ENCODE measurements at places on chromosomes 1 and 21. TPM values are rescaled to one million over a fixed set of nuclear protein-coding genes. Genes with fewer than 3 reads are reported as not detected.

DNA sequence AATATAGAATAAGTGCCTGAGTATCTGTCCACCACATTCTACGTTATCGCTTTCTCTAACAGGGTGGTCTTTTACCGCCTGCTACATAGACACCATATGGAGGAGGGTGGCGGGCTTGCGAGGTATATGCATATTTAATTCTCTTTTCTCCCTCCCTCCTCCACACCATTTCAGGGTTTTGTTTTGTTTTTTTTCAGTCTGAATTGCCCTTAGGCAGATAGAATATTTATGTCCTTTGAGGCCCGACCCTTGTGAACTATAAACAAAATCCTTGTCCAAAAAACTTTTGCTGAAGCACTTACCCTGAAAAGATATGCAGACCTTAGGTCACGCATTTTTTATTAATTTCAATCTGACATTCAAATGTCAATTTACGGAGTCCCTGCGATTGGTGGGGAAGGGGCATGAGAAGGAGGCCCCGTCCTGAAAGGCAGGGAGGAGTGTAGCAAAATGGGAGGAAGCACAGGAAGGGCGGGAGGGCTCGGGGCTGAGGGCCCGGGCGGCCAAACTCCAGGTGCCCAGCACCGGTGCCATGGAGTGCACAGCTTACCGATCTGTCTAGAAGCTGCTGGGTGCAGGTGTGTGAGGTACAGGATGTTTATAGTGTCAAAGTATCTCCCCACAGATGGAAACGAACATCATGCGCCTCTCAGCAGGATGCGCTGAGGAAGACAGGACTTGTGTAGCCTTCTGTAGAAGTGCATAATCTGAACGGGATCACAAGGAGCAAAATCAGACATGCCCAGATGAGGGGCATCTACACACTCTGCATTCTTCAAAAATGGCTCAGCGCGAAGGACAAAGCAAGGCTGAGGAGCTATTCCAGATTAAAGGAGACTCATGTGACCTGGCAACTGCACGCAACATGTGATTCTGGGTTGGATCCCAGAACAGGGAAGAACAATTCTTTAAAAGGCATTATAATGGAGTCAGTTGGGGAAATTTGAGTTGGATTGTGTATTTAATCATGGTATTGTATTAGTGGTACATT lies 68.8 kb upstream of the LYST start:
- DNase-seq = no peak

- DNase-seq = no peak
Observed at GRCh38 chr1:228276901-228277490, 69.2 kb downstream of the OBSCN start.

GRCh38 chr21:27143476-27143875 lies 176.6 kb upstream of the ADAMTS5 start:
- no peak for DNase-seq

GRCh38 chr1:34319218-34319617 lies 142.5 kb downstream of the C1orf94 start:
- DNase-seq = no peak

DNA sequence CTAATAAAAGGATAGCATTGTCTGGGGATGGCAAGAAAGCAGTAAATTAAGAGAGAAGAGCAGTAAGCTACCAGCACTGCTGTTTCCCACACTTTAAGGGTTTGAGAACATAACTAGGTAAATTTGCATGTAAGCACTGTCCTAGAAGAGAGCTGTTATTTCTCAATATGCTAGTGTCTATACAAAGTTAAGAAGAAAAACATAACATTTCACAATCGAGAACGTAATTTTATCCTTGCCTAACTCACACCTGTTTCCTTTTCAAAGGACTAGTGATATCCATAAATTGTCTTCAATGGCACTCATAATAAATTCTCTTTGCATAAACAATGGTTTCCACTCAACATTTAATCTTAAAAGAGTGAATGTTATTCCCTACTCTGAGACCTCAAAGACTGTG lies 576.0 kb downstream of the PTBP2 start:
- no peak for DNase-seq

DNA sequence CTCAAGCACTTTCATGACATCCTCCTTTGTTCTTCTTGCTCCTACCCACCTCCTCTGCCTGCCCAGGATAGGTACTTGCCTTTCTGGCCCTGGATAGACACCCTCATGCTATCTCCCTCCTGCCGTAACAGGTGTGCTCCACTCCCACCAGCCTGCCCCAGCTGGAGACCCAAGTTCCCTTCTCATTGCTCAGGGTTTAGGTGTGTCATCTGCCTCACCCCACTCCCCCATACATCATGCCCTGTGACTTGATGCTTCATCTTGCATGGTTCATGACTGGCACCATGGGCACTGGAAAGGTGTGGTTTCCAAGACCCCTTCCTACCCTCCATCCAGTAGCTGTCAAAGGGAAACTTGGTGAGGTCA lies 5.9 kb downstream of the RHEX start:
- DNase-seq = no peak

- DNase-seq = no peak
Observed at GRCh38 chr1:239952348-239953308, 139.1 kb upstream of the FMN2 start.

- no peak for DNase-seq
Observed at GRCh38 chr1:212344905-212345304, 59.7 kb downstream of the PPP2R5A start.

DNA sequence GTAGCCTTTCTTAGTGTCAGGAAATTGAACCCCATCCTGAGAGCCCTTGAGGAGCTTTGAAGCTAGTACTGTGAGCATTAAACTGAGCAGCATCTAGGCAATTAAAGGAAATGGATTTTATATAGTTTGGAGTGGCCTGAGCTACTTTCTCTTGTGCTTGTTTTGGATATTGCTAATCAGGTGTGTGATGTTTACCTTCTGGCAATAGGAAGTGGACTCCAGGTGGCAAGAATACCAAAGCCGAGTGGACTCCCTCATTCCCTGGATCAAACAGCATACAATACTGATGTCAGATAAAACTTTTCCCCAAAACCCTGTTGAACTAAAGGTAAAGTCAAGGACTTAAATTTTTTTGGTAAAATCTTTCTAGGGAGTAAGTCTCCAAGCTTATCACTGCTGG lies 79.4 kb downstream of the MACF1 start:
- DNase-seq = no peak

- no peak for DNase-seq
Observed at GRCh38 chr1:229758101-229759036, 132.3 kb downstream of the URB2 start.

DNA sequence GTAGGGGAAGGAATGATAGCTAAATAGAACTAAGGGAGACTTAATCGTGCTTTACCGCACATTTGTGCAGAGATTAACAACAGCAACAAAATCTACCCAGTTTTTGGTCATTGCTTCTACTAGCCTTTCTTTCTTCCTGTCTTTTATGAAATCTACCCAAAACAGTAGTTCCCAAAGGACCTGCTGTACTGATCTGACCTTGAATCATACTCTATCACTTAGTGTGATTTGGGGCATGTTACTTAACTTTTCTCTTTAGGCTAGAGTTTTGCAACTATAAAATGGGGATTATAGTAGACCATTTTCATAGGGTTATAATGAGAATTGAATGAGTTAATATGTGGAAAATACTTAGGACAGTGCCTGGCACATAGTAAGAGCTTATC lies 30.5 kb upstream of the MACF1 start:
- no peak for DNase-seq

DNA sequence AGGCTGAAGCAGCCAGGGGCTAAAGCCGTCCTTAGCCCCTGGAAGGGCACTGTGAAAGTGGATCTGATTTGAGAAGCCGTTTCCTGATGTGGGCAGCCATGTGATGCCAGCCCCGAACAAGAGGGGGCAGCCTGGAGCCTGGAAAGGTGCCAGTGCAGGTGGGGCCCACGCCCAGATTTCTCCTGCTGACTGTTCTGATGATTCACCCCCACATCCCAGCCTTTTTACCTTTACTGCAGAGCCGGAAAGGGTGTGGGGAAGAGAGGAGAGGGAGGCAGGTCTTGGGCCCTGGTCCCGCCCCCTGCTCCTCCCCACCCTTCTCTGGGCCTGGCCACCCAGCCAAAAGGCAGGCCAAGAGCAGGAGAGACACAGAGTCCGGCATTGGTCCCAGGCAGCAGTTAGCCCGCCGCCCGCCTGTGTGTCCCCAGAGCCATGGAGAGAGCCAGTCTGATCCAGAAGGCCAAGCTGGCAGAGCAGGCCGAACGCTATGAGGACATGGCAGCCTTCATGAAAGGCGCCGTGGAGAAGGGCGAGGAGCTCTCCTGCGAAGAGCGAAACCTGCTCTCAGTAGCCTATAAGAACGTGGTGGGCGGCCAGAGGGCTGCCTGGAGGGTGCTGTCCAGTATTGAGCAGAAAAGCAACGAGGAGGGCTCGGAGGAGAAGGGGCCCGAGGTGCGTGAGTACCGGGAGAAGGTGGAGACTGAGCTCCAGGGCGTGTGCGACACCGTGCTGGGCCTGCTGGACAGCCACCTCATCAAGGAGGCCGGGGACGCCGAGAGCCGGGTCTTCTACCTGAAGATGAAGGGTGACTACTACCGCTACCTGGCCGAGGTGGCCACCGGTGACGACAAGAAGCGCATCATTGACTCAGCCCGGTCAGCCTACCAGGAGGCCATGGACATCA lies at the start of gene SFN:
SFN (plus strand) TSS at position 369 of the 904 bp plus-strand sequence; CDS start at position 433, 64 bp downstream.
- DNase-seq = peak; percentile 16

DNA sequence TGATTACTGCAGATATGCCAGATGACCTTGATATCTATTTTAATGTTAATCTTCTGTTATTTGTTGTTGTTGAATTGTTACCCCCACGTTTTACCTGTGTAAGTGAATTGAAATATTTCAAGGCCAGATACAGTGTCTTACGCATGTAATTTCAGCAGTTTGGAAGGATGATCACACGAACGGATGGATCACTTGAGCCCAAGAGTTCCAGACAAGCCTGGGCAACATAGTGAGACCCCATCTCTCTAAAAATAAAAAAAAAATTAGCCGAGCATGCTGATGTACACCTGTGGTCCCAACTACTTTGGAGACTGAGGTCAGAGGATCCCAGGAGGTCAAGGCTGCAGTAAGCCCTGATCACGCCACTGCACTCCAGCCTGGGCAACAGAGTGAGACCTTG lies 32.2 kb downstream of the SDCCAG8 start:
- DNase-seq = no peak

GRCh38 chr1:101357444-101357986 lies 120.7 kb downstream of the S1PR1 start:
- DNase-seq = peak; percentile 86

DNA sequence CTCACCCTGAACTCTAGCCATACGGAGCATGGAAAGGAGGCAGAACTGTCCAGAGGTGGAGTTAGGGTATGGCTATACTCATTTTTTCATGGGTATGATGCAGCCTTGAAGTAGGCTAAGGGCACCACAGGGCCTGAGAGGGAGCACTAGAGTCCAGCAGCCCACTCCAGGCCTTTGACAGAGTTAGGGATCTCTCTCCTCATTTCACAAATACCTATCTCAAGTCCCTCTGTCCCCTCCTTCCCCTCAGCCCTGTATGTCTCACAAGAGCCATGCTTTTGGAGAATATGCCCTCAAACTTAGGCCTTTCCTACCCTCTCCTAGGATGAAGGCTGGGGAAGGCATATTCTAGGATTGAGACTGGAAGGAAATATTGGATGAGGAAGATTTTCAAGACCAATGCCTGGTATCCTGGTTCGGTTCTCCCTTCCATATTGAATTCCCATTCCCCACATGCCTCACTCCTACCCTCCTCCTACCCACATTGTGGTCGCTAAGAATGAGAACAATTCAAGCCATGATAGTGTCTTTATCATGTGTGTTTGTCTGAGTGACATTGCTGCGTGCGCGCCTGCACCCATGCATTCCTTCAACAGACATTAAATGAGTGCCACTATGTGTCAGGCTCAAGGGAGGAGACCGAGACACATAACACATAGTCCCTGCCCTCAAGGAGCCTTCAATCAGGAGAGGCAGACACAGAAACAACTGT lies 2.6 kb upstream of the NECTIN4 start:
- DNase-seq = no peak

GRCh38 chr1:111559736-111560279 lies 56.4 kb upstream of the ADORA3 start:
- no peak for DNase-seq

DNA sequence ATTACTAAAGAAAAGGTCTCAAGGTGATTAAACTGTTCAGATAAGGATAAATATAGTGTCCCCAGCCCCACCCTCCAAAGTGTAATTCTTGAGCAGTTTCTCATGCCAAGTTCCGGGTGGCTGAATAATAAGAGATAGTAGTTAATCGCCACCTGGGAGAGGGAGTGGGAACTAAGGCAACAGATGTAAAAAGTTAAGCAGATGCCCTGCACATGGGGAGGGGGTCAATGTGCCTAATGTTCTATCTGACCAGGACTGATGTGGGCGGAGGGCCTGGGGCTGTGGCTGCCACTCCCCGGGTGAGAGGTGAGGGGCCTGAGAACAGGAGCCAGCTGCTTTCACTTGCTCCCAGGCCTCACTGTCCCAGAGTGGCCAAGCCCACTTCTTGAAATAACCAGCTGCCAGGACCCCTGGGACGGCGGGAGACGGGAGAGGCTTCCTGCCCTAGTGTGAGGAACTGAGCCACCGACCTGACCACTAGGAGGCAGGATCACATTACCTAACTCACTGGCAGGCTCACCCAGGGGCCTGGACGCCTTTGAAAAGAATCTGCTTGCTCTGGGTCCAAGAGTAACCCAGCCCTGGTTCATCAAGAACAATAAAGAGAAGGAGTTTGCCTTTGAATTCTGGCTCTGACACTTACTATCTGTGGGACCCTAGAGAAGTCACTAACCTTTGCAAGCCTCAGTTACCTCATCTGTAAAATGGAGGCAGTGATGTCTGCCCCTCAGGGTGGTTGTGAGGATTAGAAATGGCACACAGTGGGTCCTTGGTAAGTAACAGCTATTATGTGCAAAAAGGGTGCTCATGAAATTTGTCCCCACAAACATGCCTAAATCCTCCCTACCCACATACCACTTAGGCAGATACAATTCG lies 179.2 kb downstream of the ATG4C start:
- no peak for DNase-seq

- no peak for DNase-seq
Observed at GRCh38 chr1:234782791-234783190, 172.8 kb upstream of the IRF2BP2 start.

- no peak for DNase-seq
Observed at GRCh38 chr1:10767282-10767681, 29.2 kb downstream of the CASZ1 start.

YBEY gene
- total RNA-seq = 10.9 TPM

RGS1 gene
- total RNA-seq = 2,600 TPM

PKNOX1 gene
- total RNA-seq = 21.5 TPM

LCE1F gene
- total RNA-seq = not detected

LY9 gene
- total RNA-seq = 105 TPM

LRRC38 gene
- not detected for total RNA-seq

TSSK3 gene
- 0.76 TPM for total RNA-seq

RAB13 gene
- total RNA-seq = 0.57 TPM

ADAM30 gene
- not detected for total RNA-seq

HTR6 gene
- not detected for total RNA-seq

HLX gene
- 0.20 TPM for total RNA-seq

COL8A2 gene
- total RNA-seq = not detected

All from CD4-positive, CD25-positive, alpha-beta regulatory T cell (primary cell).